Lower lobe of right lung (tissue), 2 donors: ENCODE measurements at places on chromosomes 5 and 9. TPM values are rescaled to one million over a fixed set of nuclear protein-coding genes. Genes with fewer than 3 reads are reported as not detected.

Gene MUSK
- 3.2 TPM for total RNA-seq

DNA sequence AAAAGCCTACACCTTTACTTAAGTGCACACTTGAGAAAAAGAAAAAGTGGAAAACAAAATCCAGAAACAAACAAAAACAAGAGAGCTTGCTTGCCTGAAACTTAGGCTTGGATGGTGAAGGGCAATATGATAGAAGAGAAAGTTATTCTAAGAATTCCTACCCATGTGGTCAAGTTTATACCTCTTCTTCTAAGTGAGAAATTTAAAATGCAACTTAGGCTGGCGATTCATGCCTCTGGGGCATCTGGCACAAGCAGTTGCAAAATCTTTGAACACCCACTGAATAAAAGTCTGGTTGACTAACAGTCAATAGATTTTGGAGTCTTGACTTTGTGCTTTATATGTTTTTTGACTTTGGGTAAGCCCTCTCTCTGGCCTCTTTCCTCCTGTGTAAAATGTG lies 239.6 kb downstream of the KDM4C start:
- H3K27me3 ChIP-seq, result no peaks in the 10 kb centered on the region
- no peak overlapping the region for H3K27ac ChIP-seq
- no peaks in the 10 kb centered on the region for H3K4me1 ChIP-seq
- H3K4me3 ChIP-seq, result no peak overlapping the region
- H3K36me3 ChIP-seq, result peaks cover 42% of the 10 kb centered on the region

DNA sequence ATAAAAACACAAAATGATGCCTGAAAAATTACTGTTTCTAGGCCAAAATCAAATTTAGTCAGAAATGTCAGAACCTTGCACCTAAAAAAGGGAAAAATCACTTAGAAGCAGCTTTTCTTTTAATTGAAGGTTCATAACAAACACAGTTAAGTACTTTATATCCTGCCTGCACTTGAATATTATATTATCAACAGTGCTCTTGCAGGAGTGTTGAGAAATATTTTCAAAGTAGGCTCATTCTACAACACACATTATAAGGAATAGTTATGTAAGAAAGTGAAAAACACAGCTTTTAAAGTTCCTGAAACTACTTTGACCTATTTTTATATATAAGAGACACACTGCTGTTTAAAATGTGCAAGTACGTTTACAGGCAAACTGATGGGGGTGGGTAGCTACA lies 8.3 kb downstream of the EDIL3 start:
- DNase-seq, result no peak
- no peak overlapping the region for H3K27ac ChIP-seq
- no peaks in the 10 kb centered on the region for H3K27me3 ChIP-seq

DNA sequence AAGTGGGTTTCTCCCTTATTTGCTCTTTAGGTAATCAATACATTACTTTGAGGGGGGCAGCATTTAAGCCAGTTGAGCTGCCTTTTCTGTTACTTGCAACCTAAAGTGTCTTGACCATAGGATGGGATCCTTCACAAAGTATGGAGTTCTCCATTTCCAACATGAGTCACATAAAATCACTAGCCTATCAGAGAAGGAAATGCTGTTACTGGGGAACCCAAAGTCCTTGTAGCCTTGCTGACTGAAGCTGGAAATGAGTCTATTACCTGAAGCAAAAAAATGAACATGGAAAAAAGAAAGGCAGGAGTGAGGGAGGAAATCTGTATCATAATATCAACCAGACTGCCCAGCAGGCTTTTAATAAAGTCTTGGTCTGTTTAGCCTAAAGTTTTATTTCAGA lies 42.8 kb upstream of the SLIT3 start:
- H3K36me3 ChIP-seq, result no peaks in the 10 kb centered on the region
- H3K4me3 ChIP-seq, result no peak overlapping the region
- DNase-seq, result no peak
- no peaks in the 10 kb centered on the region for H3K27me3 ChIP-seq
- no peaks in the 10 kb centered on the region for H3K4me1 ChIP-seq
- no peak overlapping the region for H3K27ac ChIP-seq

- H3K4me3 ChIP-seq, result no peak overlapping the region
- no peaks in the 10 kb centered on the region for H3K36me3 ChIP-seq
- peaks cover 10% of the 10 kb centered on the region for H3K4me1 ChIP-seq
Observed at GRCh38 chr5:1791176-1791575, 8.5 kb downstream of the MRPL36 start.

GRCh38 chr5:150987746-150988145 lies 32.6 kb upstream of the GPX3 start:
- no peak overlapping the region for H3K27ac ChIP-seq
- H3K27me3 ChIP-seq, result no peaks in the 10 kb centered on the region
- H3K4me3 ChIP-seq, result no peak overlapping the region
- DNase-seq, result no peak
- no peaks in the 10 kb centered on the region for H3K4me1 ChIP-seq
